ENCODE measurements at places on chromosomes 11 and 22.

DNA sequence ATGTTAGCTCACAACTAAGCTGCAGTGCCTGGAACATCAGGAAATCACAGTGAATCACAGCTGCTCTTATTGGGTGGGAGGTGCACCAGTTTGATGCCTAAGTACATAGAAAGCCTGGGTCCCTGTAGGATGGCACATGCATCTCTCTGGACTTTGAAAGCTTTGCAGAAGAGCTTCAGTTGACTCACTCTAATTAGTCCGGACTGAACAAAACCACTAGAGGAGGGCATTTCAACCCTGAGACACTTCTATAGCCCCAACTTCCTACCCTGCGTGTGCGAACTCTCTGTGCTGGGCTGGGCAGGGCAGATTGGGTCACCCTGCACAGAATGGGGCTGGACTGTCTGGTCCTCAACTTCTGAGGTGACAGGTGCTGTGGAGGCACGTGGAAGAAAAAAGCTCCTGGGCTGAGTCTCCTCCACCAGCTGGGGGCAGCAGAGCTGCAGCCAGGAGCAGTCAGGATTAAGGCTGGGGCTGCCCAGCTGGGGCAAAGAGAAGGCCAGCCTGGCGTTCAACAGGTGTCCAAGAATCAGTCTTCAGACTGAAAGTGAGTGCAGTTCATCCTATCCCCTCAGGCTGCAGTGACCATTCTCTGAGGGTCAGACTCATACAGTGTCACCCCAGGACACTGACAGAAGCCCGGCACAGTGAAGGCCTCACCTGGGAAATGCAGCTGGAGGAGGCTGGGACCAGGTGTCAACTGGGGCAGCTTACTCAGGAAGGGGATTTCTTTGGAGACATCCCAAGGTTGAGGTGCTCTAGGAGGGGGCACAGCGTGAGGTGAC, 22.1 kb downstream of the GGTLC2 start:
- DNase-seq, result no peak

DNA sequence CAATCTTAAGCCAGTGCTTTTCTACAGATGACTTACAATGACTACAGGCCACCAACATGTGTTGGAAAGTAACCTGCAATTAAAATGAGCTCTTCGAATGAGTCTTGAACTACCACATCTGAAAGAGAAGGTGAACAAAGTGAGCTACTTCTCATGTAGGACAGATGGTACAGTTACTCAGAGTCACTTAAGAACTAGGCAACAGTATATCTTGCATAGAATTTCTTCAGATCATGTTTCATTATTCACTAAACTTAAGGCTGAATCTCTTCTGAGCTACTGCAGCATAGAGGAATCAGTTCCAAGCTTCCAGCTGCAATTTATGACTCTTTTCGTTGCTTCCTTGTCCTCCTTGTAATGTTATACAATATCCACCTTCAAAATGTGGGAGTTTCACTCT, 270.9 kb downstream of the TTC28 start:
- DNase-seq, result no peak

GRCh38 chr11:47400768-47401279, 7.6 kb upstream of the SLC39A13 start:
- DNase-seq, result peak; percentile 66

- no peak for DNase-seq
Measured at GRCh38 chr22:46486996-46487717, 50.3 kb downstream of the CELSR1 start.

DNA sequence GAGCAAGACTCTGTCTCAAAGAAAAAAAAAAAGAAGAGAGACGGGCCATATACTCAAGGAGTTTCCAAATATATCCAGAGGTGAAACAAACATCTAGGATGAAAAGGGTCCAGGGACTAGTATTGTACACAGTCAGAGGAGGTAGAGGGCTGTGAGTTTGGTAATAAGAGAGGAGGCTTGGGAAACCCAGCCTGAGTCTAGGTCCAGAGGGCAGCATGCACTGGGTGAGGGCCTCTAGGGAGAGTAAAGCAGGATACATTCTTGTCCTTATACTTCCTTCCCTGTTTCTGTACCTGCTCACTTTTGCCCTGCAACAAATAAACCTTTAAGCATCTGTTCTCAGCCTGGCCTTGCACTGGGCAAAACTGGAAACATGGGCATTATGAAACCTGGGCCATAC, 31.5 kb downstream of the STIM1 start:
- no peak for DNase-seq

DNA sequence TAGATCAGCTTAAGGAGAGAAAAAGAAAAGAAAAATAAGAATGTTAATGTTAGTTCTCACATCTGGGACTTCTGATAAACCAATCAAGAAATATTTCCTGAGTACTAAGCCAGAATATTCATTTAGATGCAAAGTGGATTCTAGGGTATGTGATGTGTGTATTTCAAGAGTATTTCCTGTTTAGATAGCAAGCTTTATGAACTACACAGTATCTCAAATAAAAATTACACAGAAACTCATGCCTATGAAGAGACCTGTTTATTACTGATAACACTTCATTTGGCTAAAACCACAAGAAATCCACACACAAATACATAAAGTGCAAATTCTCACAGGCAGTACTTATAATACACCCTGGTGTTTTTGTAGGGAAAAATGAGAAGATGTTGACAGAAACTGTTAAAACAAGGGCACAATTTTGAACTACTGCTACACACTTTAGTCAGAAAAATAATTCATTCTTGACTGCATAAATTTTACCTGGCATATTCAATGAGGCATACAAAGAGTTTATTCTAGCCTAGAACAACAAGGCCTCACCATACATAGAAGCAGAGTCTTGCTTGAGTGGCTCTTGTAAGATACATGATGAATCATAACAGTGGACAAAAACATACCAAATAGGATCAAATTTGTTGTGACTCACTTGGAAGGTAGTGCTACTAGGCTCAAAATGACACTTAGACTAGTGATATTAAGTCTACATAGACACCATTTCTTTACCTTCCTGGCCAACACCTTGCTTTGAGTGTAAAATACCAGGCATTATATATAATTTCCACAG, 18.8 kb upstream of the P4HA3 start:
- DNase-seq, result no peak
